ENCODE measurements at places on chromosomes 1 and 21.
A peak's percentile ranks its signal among the peaks of the same experiment; 100 is the strongest.

DNA sequence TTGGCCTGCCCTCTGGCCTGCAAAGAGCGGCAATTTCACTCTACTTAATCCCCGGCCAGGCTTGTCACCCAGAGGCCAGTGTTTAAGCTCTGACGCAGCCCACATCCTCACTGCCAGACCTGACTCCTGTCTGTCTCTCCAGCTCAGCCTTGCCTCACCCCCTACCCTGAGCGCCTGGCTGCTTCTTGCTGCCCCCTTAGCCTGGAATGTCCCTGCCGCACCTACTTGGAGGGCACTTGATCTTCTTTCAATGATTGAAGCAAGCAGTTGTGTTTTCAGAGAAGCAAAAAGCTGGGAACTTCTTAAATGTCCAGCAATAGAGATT, 87.4 kb upstream of the ZBTB40 start:
- no peak for DNase-seq

- no peak for DNase-seq
Observed at GRCh38 chr21:14725219-14725618, 179.1 kb upstream of the SAMSN1 start.

DNA sequence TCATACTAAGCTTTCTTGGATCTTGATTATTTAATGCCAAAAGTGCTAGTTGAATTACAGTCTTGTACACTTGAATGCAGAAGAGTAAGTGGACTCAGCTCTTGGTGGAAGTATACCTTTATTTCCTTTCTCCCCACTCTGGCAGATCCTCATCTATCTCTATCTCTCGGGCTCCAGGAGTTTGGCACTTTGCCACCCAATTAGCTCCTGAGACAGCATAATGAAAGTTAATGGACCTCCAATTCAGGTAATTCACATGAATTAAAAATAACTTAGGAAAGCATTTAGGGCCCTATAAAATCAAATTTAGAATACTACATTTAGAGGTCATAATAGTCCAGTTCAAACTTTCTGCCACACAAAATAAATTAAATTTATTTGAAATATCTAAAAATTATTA, 67.4 kb downstream of the OLFM3 start:
- no peak for DNase-seq

DNA sequence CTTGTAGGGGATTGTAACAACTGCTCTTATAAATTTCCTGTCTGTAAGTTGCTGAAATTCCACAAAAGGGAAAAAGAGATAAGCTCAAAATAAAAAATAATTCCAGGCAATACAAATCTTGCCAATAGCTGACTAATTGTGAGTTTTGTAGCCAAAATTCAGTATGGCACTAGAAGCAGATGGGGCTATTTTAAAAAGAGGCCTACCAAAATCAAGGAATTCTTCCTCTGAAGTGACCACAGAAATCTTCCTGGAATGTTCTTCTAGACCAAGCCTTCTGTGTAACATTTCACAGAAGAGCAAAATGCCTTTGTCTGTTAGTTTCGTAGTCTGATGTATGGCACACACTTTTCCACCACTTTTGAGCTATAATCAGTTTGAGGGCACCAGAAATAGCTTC, 127.6 kb downstream of the CYYR1 start:
- no peak for DNase-seq

DNA sequence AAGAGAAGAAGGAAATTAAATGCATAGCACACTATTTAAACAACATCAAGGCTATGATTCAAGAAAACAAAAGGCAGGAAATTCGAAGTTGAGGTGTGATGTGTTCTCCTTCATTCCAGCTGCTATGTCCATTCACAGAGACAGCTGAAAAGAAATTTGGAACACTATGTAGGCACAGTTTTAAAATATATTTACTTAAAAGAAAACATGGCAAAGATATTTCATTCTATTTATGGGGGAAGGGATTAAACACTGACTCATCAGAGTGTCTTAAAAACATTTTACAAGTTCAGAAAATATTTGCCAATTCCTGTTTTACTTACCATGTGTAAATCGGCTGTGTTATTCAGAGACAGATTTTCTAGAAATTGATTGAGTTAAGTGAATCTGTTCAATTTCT, 39.4 kb upstream of the NGF start:
- DNase-seq: no peak

- no peak for DNase-seq
Observed at GRCh38 chr1:33302325-33302724, 18.6 kb downstream of the A3GALT2 start.

GRCh38 chr1:193729429-193729828, 543.0 kb upstream of the B3GALT2 start:
- DNase-seq: no peak

GRCh38 chr1:71294178-71294577, 213.3 kb upstream of the ZRANB2 start:
- DNase-seq: no peak

- peak; percentile 81 for DNase-seq
Observed at GRCh38 chr1:149917571-149918144, at the start of gene SV2A. SV2A (minus strand) TSS chr1:149917844; CDS start chr1:149913840, 4,004 bp downstream.

DNA sequence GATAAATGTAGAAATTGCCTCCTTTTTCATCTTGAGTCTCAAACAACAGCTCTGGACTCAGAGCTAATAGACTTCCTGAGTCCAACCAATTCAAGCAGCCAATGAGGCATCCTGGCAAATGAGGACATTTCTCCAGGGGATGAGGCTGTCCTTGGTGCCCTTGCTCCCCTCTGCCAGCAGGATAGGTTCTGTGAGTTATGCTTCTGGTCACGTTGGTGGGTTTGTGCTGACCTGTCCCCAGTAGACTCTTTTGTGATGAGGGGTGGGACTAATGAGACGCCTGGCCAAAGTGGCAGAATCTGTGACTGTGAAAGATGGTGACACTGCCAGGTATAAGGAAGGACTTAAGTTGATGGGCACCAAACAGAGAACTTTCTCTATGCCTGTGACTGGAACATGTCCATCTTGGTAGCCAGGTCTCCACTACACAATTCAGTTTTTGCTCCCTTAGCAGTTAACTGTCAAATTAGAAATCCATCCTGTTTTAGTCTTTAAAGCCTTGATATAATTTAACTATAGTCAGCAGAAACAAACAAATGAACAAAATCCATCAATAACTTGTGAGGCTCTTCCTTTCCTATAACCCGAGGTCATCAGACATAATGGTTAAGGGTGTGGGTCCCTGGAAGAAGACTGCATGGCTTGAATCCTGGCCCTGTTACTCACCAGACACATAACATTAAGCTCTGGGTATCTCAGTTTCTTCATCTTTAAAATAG, 35.7 kb upstream of the THEM4 start:
- DNase-seq: no peak

GRCh38 chr21:32193098-32193465, 85.8 kb downstream of the MIS18A start:
- DNase-seq: peak; percentile 15

Measured in ecto neural progenitor cell (in vitro differentiated cells).